ENCODE measurements at places on chromosomes 5 and 9. TPM values are rescaled to one million over a fixed set of nuclear protein-coding genes. Genes with fewer than 3 reads are reported as not detected.

PRDM9 gene
- not detected for total RNA-seq

DNA sequence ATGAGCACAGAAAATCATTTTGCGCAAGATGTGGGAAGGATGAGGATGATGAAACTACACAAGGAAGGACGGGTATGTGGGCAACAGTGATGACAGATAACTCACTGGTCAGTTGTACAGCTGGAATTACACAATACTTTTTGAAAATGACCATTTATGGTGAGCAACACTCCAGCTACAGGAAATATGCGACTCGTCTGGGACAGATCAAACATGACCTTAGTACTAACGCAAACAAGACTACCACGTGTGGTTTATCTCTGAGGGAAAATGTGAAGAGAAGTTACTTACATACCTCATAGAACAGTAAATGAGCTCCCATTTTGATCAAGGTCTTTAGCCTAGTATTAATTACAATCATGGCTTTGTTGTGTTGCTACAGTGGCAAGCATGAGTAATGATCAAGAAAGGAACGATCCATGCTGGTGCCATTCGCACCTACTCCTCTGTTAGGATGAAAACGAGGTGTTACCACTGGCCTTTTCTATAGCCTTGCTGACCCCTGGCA, 456.9 kb downstream of the BNC2 start:
- no peak for DNase-seq

GRCh38 chr9:24118190-24118589, 292.1 kb upstream of the ELAVL2 start:
- DNase-seq = no peak

- no peak for DNase-seq
Observed at GRCh38 chr5:172065431-172066065, 59.1 kb upstream of the FBXW11 start.

- DNase-seq = no peak
Observed at GRCh38 chr9:125446561-125447094, 185.0 kb downstream of the GAPVD1 start.
